ENCODE measurements at places on chromosomes 4 and X. TPM values are rescaled to one million over a fixed set of nuclear protein-coding genes. Genes with fewer than 3 reads are reported as not detected.

PORCN gene
- total RNA-seq: 18.5 TPM

SPANXA2 gene
- total RNA-seq: not detected

WDR13 gene
- total RNA-seq: 45.8 TPM

NXF2 gene
- not detected for total RNA-seq

CXCL9 gene
- not detected for total RNA-seq

ESX1 gene
- not detected for total RNA-seq

GRCh38 chr4:154422152-154422551, 69.4 kb downstream of the DCHS2 start:
- DNase-seq: no peak

GRCh38 chrX:136781180-136781797, 557 bp upstream of the ARHGEF6 start:
- DNase-seq: no peak

- peak; percentile 46 for DNase-seq
Observed at GRCh38 chr4:110211007-110211769, 12.8 kb upstream of the ELOVL6 start.

DNA sequence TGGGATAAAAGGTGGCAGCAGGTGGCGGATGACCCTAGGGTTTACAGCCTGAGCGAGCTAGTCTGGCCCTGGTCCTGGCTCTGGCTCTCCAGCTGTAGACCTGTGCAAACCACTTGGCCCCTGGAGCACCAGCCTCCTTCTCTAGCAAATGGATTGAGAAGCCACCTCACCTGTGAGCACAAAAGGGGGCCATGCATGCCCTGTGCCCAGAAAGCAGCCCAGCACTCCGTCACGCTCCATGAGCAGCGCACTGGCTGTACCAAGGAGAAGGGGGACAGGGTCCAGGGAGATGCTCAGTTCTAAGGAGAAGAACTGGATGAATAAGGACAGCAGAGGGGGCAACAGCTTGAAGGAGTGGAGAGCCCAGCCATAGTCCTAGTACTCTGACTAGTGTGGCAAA, 46.9 kb upstream of the C4orf50 start:
- DNase-seq: no peak

- no peak for DNase-seq
Observed at GRCh38 chr4:38382520-38382919, 281.5 kb upstream of the KLF3 start.

- no peak for DNase-seq
Observed at GRCh38 chr4:126992910-126993309, 639.8 kb upstream of the INTU start.

DNA sequence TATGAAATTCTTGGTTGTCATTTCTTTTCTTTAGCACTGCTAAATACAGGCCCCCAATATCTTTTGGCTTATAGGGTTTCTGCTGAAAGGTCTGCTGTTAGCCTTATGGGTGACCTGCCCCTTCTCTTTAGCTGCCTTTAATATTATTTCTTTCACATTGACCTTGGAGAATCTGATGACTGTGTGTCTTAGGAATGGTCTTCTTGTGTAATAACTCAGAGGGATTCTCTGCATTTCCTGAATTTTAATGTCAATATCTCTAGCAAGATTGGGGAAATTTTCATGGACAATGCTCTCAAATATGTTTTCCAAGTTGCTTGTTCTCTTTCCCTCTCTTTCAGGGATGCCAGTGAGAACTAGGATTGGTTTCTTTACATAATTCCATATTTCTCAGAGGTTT, 292.4 kb downstream of the SLC7A11 start:
- no peak for DNase-seq

DNA sequence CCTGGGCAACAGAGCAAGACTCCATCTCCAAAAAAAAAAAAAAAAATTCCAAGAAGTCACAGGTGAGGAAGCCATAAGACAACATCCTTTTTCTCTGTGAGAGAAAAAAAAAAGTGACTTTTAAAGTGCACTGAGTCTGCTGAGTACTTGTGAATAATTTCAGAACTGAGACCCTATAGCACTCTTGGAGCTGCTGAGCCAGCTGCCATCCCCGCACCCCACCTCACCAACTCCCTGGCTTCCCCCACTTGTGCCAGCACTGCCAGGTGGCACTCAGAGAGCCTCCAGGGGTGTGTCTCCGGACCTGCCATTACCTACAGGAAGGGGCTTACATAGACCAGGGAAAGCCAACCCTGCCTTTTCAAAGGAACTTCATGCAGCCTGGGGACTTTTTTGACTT, 39.2 kb upstream of the HS3ST1 start:
- no peak for DNase-seq

DNA sequence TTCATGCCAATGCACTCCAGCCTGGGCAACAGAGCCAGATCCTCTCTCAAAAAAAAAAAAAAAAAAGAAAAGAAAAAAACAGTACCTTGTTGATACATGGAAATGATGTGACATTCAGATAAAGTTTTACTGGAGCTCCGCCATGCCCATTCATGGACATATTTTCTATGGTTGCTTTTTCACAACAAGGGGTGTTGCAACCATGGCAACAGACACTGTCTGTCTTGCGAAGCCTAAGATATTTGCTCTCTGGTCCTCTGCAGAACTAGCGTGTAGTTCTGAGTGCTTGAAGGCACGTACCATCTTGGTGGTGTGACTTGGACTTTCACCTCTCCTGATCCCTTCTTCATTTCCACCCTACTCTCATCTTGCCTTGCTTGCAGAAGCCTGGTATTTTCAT, 53.2 kb downstream of the TBL1X start:
- no peak for DNase-seq

DNA sequence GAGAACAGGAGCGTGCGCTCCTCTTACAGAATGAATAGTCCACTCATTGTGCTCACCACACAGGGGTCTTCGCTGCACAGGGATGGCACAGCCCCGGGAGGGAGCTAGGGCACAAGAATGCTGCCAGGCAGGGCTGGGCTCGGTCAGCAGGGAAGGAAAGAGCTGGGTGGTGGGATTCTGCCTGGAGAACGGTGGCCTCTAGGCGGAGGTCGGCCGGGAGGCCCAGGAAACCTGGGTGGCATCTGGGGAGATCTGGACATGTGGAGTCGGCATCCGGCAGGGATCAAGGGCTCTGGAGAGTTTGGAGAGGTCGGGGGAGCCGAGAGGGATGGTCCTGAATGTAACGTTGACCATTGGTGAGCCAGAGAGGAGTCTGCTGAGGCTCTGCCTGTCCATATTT, 46.5 kb upstream of the PSAPL1 start:
- no peak for DNase-seq

GRCh38 chrX:13053171-13053570, 8.8 kb upstream of the FAM9C start:
- DNase-seq: no peak
